ENCODE measurements at places on chromosomes 7 and 10. TPM values are rescaled to one million over a fixed set of nuclear protein-coding genes. Genes with fewer than 3 reads are reported as not detected.

Gene TAF5
- total RNA-seq, result 5.7 TPM

Gene GBX1
- not detected for total RNA-seq

Gene MBL2
- total RNA-seq, result not detected

Gene RAPGEF5
- 98.1 TPM for total RNA-seq

Gene MOGAT3
- not detected for total RNA-seq

Gene AASS
- 37.9 TPM for total RNA-seq

Gene TLX1
- not detected for total RNA-seq

Gene GRK5
- total RNA-seq, result 41.5 TPM

Gene SOSTDC1
- not detected for total RNA-seq

Gene MMD2
- not detected for total RNA-seq
